ENCODE measurements at places on chromosomes 1 and 21.

DNA sequence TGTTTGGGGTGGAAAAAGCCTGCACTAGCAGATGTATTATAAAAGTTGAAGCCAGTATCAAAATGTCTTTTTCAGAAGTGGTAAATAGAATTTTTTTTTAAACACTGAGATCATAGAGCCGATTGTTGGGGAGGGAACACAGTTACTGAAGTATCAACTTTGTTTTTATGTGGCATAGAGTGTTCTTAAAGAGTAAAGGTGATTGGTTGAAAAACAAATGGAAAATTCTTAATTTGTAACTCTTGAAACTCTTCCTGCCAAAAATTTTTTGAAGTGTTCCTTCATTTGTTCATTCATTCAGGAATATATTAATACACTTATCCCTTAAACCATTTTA, 83.3 kb downstream of the DISP1 start:
- no peak for DNase-seq

DNA sequence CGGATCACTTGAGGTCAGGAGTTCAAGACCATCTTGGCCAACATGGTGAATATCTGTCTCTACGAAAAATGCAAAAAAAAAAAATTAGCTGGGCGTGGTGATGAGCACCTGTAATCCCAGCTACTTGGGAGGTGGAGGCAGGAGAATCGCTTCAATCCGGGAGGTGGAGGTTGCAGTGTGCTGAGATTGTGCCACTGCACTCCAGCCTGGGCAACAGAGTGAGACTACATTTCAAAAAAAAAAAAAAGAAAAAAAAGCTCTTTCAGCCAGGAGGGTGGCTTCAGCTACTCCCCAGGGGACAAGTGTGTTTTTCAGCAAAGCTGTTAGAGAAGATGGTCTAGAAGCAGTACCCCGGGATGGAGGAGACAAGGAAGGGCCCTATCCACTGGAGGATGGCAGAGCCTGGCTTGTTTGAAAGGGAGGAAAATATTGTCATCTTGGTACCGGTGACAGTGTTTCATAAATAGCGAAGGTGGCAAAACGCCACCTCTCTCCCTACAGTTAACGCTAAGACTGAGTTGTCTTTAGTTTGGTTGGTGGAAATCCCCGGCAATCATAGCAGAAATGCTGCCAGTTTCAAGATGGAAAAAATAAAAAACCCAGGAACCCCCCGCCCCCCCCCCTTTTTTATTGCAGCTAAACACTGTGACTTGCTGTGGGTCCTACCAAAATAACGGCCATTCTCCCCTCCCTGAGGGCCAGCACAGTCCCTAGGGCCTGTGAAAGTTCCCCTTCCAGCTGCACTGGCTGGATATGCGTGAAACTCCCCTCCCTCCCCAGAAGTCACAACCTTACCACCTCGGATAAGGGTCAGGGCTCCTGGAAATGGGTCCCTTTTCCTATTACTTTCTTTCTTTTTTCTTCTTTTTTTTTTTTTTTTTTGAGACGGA, 3.5 kb downstream of the PIK3CD start:
- DNase-seq = no peak

- DNase-seq = no peak
These were observed 9.3 kb upstream of the CNR2 start for GRCh38 chr1:23922321-23922943.

DNA sequence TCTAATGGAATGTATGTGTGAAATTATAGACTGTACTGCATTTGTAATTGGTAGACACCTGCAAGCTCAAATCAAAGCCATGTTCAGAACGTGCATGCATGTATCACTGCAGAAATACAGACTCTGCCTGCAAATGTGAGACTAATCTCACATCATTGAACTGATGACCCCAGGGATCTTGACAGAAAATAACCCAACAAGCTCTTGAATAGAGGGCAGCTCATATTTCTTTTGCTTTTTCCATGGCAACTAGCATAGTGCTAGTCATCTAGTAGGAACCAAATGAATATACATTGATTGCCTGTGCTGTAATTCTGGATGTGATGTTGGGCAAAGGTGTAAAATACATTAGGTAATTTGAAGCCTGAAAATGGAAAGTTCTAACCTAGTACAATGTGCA, 62.4 kb downstream of the PTPRC start:
- DNase-seq = no peak

DNA sequence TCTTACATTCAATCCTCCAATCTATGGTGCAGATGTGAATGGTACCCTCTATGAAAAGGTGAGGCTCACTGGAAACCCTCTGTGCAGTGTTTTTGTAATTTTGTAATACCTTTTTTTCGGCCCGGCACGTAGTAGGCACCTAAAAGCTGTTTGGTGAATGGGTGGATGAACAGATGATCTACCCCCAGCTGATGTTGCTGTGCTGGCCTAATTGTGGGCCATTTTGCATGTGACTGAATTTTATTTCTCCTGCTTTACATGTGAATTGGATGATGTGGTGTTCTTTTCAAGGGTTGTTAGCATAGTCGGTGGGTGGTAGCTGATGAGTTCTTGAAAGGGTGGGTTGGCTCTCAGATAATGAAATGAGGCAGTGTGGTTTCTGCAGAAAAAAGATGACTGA, 10.4 kb downstream of the KDM4A start:
- DNase-seq = no peak

DNA sequence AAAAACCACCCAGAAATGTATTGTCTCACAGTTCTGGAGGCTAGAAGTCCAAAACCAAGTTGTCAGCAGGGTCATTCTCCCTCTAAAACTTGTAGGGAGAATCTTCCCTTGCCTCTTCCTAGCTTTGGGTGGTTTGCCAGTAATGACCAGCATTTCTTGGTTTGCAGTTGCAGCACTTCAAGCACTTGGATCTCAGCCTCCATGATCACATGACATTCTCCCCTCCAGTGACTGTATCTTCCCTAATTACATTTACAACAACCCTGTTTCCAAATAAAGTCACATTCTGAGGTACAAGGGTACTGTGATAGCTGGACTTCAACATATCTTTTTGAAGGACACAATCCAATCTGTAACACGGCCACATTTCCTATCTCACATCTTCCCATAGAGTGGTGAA, 37.2 kb downstream of the EVI5 start:
- DNase-seq = no peak

DNA sequence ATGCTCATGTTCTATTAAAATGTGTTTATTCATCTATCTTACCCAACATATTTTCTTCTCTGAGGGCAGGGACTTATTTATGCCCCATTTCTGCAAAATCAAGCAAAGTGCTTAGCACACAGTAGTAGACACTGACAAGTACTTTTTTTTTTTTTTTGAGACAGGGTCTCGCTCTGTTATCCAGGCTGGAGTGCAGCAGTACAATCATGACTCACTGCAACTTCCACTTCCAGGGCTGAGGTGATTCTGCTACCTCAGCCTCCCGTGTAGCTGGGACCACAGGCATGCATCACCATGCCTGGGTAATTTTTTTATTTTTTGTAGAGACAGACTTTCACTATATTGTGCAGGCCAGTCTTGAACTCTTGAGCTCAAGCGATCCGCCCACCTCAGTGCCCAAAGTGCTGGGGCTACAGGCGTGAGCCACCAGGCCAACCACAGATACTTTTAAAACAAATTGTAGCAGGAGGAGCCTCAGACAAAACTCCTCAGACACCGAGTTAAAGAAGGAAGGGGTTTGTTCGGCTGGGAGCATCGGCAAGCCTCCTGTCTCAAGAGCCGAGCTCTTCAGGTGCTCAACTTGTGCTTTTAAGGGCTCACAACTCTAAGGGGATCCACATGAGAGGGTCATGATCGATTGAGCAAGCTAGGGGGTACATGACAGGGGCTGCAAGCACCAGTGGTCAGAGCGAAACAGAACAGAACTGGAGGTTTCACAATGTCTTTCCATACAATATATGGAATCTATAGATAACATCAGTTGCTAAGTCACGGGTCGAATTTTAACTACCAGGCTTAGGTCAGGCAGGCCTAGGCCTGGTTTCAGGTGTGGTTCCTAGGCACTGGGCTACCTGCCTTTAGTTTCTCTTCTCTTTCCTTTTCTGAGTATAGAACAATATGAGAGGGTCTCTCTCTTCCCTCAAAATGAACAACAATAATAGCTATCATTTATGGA, 5.7 kb upstream of the TMEM167B start:
- DNase-seq = no peak

DNA sequence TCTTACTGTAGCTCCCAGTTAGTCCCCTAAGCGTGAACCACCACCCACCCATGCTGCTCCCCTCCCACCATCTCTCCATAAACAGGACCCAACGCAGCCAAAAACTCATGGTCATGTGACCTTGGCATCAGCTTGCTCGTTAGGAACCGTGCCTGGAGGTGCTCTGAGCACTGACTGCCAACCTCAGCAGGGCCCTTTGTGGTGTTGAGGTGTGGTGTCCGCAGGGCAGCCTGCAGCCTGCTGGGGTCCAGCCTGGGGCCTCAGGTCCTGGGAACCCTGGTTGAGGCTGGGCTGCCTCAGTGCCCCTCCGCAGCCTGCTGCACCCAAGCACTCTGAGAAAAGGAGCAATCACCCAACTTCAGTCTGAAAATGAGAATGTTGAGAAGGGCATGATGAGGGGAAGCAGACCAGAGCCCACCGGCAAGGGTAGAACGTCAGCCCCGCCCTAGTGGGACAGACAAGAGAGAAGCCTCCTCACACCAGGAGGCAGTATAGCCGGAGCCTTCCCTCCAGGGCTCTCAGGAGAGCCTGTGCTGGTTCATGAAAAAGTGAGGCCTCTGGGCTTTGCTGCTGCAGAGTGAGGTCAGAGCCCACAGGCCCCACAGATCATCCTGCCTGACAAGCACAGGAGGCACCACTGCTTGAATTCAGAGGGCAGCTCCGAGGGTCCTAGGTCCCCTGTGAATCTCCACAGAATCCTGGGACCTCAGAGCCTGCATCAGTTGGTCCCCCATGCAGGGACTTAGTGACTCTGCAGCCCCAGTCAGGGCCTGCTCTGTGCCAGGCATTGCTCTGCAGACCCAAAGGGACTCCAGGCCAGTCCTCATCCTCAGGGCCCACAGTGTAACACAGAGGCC, 4.9 kb upstream of the COL6A2 start:
- DNase-seq = no peak

DNA sequence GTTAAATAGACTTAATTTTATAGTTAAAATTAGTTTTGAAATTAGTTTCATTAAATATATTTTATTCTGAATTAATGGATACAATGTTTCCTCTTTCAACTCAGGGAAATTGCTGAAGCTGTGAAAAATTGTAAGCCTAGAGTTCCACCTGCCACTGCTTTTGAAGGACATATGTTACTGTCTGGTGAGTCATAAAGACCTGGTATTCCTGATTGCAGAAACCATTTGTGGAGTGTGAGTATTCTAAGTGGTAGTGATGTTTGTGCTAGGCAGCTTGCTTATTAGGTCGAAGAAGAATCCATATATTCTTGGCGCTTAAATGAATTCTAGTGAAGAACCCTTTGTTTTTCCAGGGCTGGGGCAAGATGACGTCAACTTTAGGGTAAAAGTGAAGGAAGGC, 34.0 kb downstream of the MTR start:
- no peak for DNase-seq

DNA sequence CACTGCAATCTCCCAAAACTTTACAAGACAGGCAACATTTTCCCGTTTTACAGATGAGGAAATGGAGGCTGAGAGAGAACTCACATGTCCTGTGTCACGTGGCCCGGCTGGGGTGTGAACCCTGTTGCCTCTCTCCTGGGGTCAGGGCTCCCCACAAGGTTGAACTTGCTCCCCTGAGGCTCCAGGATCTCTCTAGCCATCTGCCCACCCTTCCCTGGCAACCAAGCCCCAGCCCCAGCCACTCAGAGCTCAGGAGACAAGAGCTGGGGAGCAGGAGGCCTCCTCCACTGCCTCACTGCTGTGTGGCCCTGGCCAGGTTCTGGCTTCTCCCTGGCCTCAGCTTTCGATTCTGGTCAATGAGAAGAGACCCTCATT, 11.8 kb downstream of the LAPTM5 start:
- no peak for DNase-seq

All from DMS153 (cell line).